ENCODE measurements at places on chromosomes 7 and 10. TPM values are rescaled to one million over a fixed set of nuclear protein-coding genes. Genes with fewer than 3 reads are reported as not detected.

The IKZF5 gene
- polyA plus RNA-seq: 20.2 TPM

The WASHC2A gene
- 70.1 TPM for polyA plus RNA-seq

The BRAT1 gene
- polyA plus RNA-seq: 23.1 TPM

The PCDH15 gene
- 6.8 TPM for polyA plus RNA-seq

The CYP3A4 gene
- 0.26 TPM for polyA plus RNA-seq

The DNAJC30 gene
- polyA plus RNA-seq: 11.6 TPM

The STEAP4 gene
- polyA plus RNA-seq: 3.3 TPM

The EPHB4 gene
- polyA plus RNA-seq: 83.8 TPM

The PRRT4 gene
- 1.4 TPM for polyA plus RNA-seq

The TRPV5 gene
- polyA plus RNA-seq: 0.69 TPM

The ZNF488 gene
- polyA plus RNA-seq: 1.1 TPM

The ANLN gene
- 38.0 TPM for polyA plus RNA-seq

The PON1 gene
- 0.93 TPM for polyA plus RNA-seq

The PPP1R17 gene
- not detected for polyA plus RNA-seq

The GRID1 gene
- polyA plus RNA-seq: 1.8 TPM

The C10orf105 gene
- polyA plus RNA-seq: 0.21 TPM

The CLEC5A gene
- 0.67 TPM for polyA plus RNA-seq

The SYT15B gene
- polyA plus RNA-seq: 1.8 TPM

The FLNC gene
- 17.4 TPM for polyA plus RNA-seq

The CALHM1 gene
- polyA plus RNA-seq: 0.10 TPM

The THSD7A gene
- 39.1 TPM for polyA plus RNA-seq

DNA sequence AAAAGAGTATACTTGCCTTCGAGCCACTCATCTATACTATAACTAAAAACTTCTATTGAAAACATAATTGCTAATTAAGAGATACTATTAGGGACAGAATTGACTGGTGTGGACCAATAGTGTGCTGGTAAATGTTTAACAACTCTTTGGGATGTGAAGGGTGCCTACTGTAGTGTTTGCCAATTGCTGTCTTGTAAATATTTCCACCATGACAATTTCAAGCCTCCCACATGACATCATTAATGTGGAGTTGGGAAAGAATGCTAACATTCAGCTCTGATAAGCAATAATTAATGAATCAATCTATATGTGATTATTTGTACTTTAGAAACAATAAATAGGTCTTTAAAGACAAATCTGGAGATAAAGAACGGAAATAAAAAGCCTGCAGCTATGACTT, 136.8 kb downstream of the DGKB start:
- no peak for DNase-seq

DNA sequence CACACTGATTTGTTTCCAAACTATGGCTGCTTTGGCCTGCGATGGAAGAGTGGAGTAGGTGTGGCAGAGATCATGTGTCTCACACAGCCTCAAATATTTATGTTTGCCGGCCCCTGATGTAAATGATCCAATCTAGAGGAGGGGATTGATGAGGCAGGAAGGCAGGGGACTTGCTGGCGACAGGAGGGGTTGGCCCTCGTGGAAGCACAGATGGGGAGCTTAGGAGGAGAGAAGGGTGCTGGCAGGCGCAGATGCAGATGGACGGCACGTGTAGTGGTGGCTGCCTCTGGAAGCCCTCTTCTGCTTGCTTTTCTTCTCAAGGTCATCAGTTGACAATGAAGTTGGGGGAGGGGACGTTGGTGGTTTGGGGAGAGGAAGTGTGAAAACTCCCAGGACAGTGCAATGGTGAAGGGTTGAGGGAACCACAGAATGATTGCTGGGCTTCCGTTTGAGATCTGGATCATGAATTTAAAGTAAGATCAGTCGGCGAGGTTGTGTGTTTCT, 15.4 kb downstream of the COL13A1 start:
- no peak for DNase-seq

GRCh38 chr10:133388973-133389818, 4.8 kb upstream of the MTG1 start:
- DNase-seq: no peak

DNA sequence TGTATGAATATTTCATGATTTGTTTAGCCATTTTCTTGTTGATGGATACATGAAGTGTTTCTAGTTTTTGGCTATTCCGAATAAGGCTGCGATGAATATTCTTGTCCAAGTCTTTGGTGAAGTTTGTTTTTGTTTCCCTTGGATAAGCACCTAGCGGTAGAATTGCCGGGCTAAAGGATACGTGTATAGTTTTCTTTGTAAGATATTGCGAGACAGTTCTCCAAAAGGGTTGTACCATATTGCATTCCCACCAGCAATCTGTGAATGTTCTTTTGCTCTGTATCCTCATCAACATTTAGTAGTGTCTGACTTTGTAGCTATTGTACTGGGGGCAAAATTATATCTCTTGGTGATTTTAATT, 142.6 kb downstream of the DOCK1 start:
- DNase-seq: no peak

GRCh38 chr10:7436490-7437100, 25.8 kb upstream of the SFMBT2 start:
- no peak for DNase-seq

- no peak for DNase-seq
Measured at GRCh38 chr10:98608411-98608810, 161.7 kb upstream of the HPS1 start.

GRCh38 chr7:2315787-2316186, 1.5 kb upstream of the SNX8 start:
- DNase-seq: no peak

GRCh38 chr10:75430000-75430763, 1.2 kb upstream of the LRMDA start:
- DNase-seq: no peak

DNA sequence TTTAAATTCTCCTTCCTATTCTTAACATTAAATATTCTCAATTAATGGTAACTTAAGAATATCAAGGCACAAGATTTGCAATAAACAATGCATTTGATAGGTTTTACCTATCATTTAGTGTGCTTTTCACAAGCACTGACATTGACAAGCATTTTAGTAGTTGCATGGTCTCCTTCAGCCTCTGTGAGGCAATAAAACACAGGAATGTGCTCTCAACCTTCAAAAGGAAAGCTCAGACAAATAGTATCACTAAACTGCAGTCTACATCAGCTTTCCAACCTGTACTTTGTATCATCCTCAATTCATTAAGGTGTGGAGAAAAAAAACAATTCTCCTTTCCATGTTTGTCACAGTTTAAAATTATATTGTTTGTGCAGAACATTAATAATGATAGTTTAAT, 51.1 kb upstream of the TSPAN13 start:
- no peak for DNase-seq

DNA sequence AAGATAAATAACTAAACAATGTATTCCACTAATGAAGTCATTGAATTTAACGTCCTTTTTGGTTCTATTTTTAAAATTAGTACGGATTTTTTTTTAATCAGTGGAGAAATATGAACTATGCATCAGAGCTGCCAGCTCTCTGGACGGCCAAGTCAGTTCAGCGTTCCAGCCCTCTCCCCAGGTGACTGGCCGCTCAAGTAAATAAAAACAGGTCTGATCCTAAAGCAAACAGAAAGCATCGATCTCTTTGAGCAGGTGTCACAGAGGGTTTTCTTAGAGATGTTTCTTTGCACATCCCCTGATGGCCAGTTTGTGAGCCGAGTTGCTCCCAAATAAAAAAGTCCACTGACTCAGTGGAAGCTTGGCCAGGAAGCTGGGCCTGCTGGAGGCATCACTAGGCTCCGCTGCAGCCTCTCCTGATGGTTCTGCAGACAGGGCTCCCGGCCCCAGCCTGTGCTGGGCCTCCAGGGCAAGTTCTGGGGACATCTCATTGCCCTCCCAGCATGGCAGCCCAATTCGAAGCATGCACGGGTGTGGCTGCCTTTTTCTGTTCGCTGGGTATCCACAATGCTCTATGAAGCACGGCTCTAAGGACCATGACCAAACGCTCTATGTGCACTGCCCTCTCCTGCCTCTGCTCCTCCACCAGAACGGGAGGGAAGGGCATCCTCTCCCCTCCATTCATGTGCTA, 74.7 kb upstream of the PPP2R2D start:
- no peak for DNase-seq

DNA sequence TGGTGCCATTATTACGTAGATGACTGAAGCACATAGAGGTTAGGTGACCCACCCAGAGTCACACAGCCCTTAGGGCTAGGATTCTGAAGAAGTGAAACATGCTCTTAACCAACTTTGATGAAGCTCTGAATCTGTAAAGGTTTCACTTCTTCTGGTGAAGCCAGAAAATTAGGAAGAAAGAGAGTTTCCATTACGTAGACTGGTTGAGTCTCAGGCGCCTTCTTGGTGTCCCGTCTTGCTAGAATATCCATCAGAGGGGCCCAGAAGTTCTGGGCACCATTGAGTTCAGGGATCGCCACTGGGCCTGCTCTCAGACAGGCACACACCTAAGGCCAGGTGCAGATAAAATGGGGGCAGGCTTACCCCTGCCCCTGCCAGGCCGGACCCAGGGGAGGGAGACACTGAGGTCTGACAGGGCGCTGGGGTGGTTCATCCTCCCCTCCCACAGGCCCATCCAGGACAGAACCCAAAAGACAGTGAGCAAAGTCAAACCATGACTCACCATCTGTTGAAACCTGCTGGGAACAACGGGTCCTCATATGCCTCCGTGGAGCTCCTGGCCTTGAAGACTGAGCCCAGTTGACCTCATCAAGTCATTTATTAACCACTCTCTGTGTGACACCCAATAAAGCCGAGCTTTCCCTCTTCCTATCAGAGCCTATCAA, 33.2 kb downstream of the DRGX start:
- DNase-seq: no peak

DNA sequence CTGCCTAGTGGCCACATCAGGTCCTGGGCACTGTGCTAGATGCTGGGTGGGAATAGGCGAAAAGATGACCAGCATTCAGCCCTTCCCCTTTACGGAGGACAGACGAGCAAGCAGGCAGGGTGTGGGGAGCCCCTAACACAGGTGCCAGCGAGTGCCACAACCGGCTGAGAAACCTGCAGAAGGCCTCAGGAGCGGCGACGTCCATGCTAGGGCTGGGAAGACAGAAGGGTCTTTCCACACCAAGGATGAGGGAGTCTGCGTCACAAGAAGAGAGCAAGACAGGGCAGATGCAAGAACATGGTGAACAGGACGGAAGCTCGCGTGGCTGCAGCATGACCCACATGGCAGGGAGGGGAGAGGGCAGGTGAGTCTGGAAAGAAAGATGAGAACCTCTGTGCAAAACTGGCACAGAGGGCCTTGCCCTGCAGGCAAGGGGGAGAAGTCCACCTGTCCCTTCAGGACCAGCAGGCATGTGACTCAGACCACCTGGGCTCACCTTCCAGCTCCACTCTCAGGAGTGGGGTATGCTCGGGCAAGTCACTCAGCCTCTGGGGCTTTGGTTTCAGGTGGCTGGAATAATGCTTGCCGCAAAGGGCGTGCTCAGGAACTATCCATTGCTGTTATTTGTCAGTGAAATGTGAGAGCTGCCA, 36.6 kb downstream of the KCNH2 start:
- DNase-seq: no peak

- DNase-seq: no peak
Measured at GRCh38 chr7:149085866-149086265, 4.7 kb downstream of the ZNF786 start.

DNA sequence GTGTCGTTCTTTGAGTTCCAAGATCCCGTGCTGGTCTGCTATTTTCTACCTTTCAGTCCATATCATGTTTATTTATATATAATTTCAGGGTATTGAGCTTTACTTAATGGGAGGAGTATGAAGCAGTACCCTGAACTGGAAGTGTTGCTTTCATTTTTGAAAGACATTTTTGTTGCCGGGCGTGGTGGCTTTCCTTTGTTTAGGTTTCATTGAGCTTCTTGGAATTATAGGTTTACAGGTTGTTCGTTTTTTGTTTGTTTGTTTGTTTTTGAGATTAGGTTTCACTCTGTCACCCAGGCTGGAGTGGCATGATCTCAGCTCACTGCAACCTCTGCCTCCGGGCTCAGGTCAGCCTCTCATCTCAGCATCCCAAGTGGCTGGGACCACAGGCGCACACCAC, 7.4 kb downstream of the ZNF487 start:
- DNase-seq: no peak

GRCh38 chr7:140033036-140033435, 29.7 kb downstream of the PARP12 start:
- no peak for DNase-seq

- no peak for DNase-seq
Measured at GRCh38 chr10:52741851-52742250, 30.7 kb downstream of the MBL2 start.

- DNase-seq: no peak
Measured at GRCh38 chr7:111727905-111728634, 165.8 kb upstream of the IMMP2L start.

DNA sequence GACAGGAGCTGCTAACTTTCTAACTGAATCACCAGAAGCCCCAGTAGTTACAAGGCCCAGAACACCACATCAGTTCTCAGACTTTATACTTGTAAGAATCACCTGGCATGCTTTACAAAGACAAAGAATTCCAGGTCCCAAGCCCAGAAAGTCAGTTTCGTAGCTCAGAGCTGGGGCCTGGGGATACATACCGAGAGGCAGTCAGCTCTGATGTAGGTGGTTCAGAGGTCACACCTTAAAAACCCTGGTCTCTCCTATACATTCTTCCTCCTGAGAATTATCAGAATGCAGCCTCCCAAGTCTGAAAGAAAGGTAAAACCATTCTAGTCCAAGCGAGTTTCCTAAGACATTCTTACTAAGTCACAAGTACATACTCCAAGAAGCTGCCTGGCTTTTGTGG, 2.3 kb downstream of the GRB10 start:
- DNase-seq: no peak

DNA sequence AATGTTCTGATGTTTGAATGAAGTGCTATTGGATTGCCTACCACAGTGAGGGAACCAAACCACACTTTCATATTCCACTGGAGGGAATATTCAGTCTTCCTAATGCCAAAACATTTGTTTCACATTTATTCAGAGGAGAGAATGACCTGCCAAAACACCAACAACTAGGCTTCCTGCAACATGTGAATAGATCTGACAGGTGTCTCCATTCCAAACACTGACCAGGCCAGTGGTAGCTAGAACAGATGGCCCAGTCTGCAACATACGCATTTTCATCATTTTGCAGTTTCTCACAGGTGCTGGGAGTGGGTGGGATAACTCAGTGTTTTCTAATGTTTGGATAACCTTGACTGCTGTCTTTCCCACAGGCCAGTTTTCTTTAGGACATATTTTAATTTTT, 110.0 kb downstream of the RELN start:
- DNase-seq: no peak

DNA sequence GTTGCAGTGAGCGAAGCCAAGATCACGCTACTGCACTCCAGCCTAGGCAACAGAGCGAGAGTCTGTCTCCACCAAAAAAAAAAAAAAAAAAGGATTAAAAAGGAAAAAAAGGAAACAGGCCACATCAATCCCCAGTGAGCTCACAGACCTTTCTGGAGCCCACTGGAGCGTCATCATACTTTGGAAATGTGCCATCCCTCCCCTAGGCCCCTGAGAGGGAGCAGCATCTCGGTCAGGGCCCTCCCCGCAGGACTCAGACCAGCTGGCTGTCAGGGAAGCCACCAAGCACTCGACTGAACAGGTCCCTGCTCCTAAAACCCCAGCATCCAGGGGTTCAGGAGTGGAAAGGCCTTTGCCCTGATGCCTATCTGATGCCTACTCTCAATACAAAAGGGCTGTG, 97.9 kb upstream of the SH2B2 start:
- no peak for DNase-seq

GRCh38 chr10:116554628-116555027, 8.9 kb downstream of the PNLIP start:
- DNase-seq: no peak

GRCh38 chr7:40760987-40761386, 626.2 kb downstream of the SUGCT start:
- DNase-seq: no peak

All from left renal pelvis (tissue), 4 donors.